ENCODE measurements at places on chromosomes 13 and 19.

DNA sequence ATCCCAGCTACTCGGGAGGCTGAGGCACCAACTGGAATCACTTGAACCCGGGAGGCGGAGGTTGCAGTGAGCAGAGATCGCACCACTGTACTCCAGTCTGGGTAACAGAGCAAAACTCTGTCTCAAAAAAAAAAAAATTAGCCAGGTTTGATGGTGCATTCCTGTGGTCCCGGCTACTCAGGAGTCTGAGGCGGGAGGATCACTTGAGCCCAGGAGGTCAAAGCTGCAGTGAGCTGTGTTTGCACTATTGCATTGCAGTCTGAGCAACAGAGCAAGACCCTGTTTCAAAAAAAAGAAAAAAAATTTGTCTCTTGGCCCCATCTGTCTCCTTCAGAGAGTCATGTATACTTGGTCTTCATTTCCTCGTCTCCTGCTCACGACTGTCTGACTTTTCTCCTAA, 1.6 kb downstream of the CCDC97 start:
- DNase-seq: no peak

DNA sequence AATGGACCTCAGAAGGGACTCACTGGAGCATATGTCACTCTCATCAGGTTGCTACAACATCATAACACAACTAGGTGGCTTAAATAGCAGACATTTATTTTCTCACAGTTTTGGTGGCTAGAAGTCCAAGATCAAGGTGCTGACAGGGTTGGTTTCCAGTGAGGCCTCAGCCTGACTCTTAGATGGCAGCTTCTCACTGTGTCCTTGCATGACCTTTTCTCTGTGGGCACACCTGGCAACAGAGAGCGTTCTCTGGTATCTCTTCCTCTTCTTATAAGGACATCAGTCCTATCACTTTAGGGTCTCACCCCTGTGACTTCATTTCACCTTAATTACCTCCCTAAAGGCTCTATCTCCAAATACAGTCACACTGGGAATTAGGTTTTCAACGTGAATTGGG, 74.5 kb downstream of the CYSLTR2 start:
- no peak for DNase-seq

DNA sequence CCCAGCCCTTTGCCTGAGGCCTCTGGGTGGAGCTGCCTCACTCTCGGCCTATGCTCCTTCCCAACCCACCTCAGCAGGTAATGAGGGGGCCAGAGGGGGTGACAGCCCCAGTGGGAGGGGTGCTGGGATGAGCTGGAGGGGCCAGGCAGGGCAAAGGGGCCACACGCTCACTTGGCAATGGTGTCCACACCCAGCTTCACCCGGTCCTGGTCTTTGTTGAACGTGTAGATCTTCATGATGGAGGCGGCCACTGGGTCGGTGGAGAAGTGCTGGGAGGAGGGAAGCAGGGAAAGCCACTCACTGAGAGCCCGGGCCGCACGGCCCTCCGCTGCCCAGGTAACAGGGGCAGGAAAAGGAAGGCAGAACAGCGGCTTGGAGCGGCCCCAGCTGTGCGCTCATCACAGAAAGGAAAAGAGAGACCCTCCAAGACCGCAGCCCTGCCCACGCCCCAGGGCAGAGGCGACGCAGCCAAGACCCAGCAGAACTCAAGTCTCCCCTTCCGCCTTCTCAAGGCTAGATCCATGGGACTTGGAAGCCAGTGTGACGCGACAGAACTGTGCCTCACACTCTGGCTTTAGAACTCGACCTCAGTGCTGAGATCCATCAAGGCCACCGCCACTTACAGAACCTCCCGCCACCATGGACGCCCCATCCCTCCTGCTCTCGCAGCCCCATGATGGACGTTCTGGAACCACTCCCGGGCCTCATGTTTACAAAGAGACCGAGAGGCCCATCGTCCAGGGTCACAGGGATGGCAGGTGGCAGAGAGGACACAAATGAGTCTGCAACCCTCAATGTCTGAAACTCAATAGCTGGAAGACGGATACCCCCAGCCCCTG, 9.2 kb downstream of the UBXN6 start:
- DNase-seq: no peak

DNA sequence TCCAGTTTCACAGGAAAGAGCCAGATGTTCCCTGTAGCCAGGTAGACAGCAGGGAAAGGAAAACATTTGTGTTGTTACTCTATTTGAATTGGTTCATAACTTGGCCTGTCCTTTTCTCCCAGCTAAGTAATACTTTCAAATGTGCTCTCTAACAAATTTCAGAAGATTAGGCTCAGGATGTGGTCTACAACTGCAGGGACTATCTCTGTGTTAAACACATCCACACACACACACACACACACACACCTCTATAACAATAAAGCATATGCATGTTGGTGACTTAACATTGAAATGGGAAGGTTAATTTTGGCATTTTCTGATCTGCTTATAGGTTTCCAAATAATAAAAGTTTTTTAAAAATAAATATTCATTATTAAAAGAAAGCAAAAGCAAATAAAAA, 316.0 kb upstream of the ARGLU1 start:
- no peak for DNase-seq

DNA sequence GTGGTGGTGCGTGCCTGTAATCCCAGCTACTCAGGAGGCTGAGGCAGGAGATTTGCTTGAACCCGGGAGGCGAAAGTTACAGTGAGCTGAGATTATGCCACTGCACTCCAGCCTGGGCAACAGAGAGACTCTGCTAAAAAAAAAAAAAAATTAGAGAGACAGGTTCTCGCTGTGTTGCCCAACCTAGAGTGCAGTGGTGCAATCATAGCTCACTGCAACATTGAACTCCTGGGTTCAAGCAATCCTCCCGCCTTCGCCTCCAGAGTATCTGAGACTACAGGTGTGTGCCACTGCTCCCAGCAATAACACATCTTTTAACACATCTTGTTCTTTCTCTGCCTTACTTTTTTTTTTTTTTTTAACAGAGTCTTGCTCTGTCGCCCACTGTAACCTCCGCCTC, 32.7 kb downstream of the CLEC17A start:
- no peak for DNase-seq

GRCh38 chr19:18815673-18816072, 16.1 kb upstream of the UPF1 start:
- no peak for DNase-seq

- no peak for DNase-seq
These were observed 12.1 kb downstream of the KLHL26 start for GRCh38 chr19:18648973-18649315.

DNA sequence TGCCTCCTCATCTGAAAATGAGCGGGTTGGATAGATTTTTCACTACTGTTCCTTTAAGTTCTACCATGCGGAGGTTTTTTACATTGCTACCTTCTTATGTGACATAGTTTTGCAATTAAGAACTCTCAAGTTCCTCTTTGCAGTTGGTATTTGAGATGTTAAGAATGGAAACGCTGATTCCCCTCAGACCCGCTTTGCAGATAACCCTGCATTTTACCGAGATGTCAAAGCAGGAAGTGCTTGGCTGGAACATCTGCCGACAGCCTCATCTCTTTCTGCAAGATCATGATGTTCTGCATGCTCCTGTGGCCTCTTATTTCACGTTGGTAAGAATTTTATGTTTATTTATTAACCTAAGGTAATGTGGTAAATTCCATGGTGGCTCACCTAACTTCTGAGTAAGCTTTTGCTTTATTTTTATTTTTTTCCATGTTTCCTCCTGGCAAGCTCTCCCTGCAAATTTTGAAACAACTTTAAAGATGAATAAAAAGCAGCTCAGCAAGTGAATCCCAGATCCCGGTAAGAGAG, 22.5 kb downstream of the PABPC3 start:
- DNase-seq: no peak

DNA sequence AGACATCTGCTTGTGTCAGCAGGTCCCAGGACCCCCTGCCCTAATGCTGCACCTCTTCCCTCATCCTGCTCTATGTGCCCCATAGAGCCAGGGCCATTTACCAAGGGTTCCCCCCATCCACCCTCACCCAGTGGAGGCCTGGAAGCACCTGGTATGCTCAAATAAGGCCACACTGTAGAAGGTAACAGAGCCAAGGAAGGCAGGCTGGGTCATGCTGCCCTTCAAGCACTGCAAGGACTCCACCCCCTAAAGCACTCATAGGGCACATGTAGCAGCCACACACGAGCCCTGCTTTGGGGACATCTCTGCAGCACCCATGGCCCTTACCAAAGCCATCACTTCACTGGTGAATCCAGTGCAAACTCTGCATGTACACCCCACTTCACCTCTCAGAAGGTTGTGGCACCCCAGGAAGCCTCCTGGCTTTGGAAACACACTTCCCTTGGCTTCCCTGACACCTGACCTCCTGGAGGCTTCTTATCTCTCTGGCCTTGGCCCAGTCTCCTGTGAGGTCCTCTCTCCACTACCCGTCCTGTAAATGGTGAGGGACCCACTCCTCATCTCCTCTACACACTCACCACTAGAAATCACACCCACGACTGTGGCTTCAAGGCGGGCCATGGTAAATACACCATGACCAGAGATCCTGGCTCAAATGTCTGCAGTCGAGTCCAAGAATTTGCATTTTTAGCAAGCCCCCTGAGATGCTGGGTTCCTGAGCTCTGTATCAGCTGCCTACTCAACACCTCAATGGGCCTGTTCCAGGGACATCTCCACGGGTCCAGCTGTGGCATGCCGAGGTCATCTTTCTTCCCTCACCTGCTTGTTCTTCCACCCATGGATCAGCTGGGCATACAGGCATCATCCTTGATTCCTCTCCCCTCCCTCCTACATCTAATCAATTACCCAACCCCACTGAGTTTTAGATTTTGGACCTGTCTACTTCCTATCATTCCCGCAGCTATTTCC, 80.9 kb upstream of the DOCK9 start:
- no peak for DNase-seq

GRCh38 chr13:73508841-73509240, 450.0 kb downstream of the KLF5 start:
- no peak for DNase-seq

DNA sequence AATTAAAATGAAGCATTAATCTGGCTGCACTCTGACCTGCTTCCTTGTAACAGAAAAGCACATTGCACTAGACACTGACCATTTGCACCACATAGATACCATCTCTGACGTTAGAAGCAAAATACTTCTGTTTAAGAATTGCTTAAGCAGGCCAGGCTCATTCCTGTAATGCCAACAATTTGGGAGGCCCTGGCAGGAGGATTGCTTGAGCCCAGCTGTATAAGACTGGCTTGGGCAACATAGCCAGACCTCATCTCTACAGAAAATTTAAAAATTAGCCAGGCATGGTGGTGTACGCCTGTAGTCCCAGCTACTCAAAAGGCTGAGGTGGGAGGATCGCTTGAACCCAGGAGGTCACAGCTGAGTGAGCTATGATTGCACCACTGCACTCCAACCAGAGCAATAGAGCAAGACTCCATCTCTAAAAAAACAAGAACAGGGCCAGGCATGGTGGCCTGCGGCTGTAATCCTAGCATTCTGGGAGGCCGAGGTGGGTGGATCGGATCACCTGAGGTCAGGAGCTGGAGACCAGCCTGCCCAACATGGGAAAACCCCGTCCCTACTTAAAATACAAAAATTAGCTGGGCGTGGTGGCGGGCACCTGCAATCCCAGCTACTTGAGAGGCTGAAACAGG, 7.0 kb upstream of the TLE6 start:
- no peak for DNase-seq

DNA sequence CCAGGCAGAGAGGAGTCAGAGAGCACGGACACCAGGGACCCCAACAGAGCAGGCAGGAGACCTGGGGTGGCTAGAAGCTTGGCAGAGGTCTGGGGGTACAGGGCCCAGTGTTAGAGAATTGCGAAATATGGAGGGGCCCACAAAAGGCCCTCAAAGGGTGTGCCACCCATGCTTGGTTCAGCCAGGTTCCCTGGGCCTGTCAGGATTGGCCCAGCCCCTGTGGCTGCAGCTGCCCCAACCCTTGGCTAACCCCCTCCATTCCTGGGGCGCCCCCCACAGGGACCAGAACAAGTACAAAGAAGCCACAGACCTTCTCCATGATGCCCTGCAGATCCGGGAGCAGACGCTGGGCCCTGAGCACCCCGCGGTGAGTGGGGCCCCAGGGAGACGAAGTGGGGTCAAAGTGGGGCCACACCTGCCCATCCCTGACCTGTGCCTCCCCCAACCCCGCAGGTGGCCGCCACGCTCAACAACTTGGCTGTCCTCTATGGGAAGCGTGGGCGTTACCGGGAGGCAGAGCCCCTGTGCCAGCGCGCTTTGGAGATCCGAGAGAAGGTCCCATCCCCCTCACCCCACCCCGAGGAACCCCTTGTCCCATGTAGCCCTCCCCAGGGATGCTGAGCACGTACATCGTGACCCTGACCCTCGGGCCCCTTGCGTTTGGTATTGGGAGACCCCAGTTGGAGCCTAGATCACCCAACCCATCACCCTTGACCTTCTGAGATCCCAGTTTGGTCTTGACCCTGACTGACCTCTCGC, 8.0 kb downstream of the KLC3 start:
- DNase-seq: no peak

- no peak for DNase-seq
These were observed 12.7 kb downstream of the ZNF574 start for GRCh38 chr19:42088471-42089190.

- no peak for DNase-seq
These were observed 76.5 kb downstream of the PCDH20 start for GRCh38 chr13:61339054-61339621.

GRCh38 chr13:46961719-46962118, 64.9 kb upstream of the HTR2A start:
- no peak for DNase-seq

DNA sequence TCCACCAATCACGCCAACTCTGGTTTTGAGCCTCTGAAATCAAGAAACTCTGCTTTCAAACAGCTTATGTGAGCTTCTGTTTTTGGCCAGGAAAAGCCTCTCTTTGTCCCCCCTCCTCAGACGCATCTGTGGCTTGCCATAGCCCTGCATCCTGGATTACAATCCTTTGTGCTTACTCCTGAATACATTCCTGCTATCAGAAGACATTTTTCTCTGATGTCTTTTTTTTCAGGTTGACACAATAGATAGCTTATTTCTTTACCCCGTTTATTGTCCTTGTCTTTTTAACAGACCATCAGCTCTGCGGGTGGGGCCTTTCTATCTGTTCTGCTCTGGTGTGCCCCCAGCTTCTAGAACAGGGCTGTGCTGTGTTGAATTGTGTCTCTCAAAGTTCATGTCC, 11.0 kb downstream of the PNMA8B start:
- no peak for DNase-seq

DNA sequence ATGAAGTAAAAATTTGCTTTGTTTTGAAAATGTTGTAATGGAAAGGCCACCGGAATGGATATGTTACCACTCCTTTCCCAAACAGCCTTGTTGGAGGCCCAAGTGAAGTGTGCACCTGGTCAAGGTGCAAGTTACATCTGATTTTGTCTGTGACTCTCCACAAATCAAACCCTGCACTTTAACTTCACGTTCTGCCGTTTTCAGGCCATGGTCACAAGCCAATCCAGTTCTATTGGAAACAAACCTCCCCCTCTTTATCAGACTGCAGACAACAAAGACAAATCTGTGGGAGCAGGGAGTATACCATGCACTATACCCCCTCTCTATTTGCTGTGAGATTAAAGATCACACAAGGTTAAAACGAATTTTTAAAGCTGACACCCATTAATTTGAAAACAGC, 155.6 kb upstream of the RFC3 start:
- DNase-seq: no peak

DNA sequence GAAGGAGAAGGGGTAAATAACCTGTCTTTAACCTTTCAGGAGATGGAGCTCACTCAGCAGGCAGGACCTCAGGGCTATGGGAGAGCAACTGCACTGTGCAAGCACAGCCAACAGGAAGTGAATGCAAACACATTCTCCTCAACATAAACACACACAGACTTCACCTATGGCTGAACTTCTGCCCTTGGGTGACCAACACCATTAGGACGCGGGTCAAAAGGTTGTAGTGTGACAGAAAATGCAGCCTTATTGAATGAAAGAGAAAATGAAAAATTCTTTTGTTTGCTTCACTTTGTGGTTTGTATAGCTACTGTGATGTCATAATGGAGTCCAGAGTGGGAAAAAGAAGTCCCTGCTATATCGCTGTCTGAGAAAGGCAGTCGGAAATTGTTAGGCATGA, 323.0 kb downstream of the NDFIP2 start:
- no peak for DNase-seq
